ENCODE measurements at places on chromosomes 12 and 14. TPM values are rescaled to one million over a fixed set of nuclear protein-coding genes. Genes with fewer than 3 reads are reported as not detected.

GRCh38 chr12:112901271-112901670 is 5.5 kb upstream of the OAS1 start:
- DNase-seq: no peak

The RFLNA gene
- under 0.01 TPM for total RNA-seq

The CLEC1B gene
- not detected for total RNA-seq

DNA sequence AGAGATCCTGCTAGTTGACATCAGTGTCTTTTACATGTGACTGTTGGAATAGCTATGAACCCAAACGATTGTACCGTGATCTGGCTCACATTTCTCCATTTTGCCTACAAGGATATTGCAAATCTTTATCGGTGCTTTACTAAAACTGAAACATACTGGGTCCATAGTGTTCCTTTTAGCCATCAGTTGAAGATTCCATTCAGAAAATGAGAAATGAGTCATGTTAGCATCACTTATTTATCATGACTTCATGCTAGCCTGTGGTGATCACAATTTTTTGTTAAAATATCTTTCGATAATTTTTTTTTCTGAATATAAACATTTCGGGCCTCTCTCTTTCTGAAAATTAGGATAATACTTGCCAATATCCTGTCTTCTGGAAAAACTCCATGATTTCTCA is 210.3 kb downstream of the EGLN3 start:
- no peak for DNase-seq

DNA sequence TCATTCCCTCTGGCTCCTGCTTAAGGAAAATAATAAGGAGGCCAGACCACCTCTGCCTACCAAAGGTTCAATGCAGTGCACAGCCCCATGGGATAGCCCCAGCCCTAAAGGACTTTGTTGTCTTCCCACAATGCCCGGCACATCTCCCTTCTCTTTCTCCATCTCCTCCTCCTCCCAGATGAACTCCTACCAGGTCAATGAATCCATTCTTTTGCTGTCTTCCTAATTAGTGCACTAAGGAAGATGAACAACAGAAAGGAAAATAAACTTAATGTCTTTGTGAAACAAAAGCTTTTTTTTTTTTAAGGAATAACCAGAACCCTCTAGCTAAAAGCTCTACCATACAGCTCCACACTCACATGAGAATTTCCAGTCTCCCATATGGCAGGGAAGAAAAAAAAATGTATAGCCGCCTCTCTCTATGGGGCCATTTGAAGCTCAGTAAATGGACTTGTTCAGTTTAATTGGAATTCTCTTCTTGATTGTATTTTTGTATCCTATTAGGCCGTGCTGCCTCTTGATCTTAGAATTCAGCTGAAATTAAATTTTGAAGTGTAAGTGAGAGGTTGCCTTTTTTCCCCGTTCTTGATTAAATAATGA is 41.8 kb upstream of the HSPB8 start:
- DNase-seq: no peak

DNA sequence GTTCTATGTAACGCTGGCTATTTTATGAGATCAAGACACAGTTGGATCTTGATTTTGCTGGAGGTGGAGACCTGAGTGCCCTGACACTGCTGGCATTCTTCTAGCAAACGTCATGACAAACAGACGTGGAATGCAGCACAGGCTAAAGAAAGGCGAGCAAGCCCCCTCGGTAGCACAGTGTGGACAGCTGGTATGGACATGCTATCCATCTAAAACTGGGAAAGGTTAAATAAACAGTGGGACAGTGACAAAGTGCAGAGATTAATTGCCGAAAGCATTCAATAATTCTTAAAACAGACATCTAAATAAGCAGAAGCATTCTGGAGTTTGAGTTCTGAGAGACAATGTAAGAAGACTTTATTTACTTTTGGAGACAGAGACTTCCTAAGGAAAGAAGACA is 237.2 kb downstream of the FBXL14 start:
- no peak for DNase-seq

DNA sequence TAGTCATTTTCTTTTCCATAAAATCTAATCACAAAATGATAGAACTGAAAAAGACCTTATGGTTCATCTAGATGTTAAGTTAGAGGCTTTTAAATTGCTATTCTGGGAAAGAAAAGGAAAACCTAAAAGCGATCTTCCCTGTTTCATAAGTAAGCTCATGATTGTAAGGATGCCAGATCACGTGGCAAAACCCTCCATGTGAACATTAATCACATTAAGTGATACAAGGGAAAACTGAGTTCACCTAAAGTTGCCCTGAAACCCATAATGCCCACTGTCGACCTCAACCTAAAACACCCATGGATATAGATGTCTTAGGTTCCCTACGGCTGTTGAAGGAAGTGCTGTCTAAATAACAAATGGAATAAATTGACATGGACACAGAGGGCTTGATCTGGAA is 3.0 kb upstream of the STXBP6 start:
- no peak for DNase-seq

The UNC79 gene
- total RNA-seq: under 0.01 TPM

GRCh38 chr12:50641566-50641965 is 122.3 kb upstream of the ATF1 start:
- DNase-seq: no peak
